Sciatic nerve (tissue), 2 donors: ENCODE measurements at places on chromosomes 2 and 18. TPM values are rescaled to one million over a fixed set of nuclear protein-coding genes. Genes with fewer than 3 reads are reported as not detected.

Gene NT5DC4
- total RNA-seq, result not detected

Gene IL18R1
- total RNA-seq, result 4.9 TPM

Gene GAL3ST2
- total RNA-seq, result not detected

Gene MC5R
- total RNA-seq, result not detected

Gene ZBTB7C
- total RNA-seq, result 44.2 TPM

Gene L3MBTL4
- total RNA-seq, result 8.7 TPM

Gene SLC9A4
- total RNA-seq, result not detected

Gene ASXL2
- total RNA-seq, result 41.2 TPM

Gene DPP4
- 11.8 TPM for total RNA-seq

Gene MAPRE3
- total RNA-seq, result 26.7 TPM

Gene PRSS56
- not detected for total RNA-seq

Gene SMC6
- 23.6 TPM for total RNA-seq

Gene GATA6
- total RNA-seq, result 5.3 TPM

Gene PRKAG3
- total RNA-seq, result 0.49 TPM

Gene DQX1
- total RNA-seq, result not detected

Gene IMMT
- 60.0 TPM for total RNA-seq

Gene ADCYAP1
- 0.27 TPM for total RNA-seq

Gene CIB4
- not detected for total RNA-seq

Gene RAPGEF4
- total RNA-seq, result 9.3 TPM

Gene BOD1L2
- not detected for total RNA-seq

Gene DTNB
- 26.2 TPM for total RNA-seq

Gene SLC5A7
- not detected for total RNA-seq

Gene GPR17
- total RNA-seq, result 4.6 TPM
